ENCODE measurements at places on chromosomes 7 and 10. TPM values are rescaled to one million over a fixed set of nuclear protein-coding genes. Genes with fewer than 3 reads are reported as not detected.

The HOXA2 gene
- total RNA-seq, result not detected

The KNDC1 gene
- total RNA-seq, result 12.2 TPM

The TMEM26 gene
- total RNA-seq, result 0.31 TPM

The IKZF1 gene
- total RNA-seq, result 0.94 TPM

The FZD8 gene
- total RNA-seq, result 17.5 TPM

The MYO3A gene
- 8.5 TPM for total RNA-seq

The ATG9B gene
- 2.8 TPM for total RNA-seq

The PDZD7 gene
- 12.5 TPM for total RNA-seq

The ZNF775 gene
- total RNA-seq, result 10.0 TPM
